NCI-H187 treated with DMSO at 0.1 percent for 48 hours (cell line): ENCODE measurements at places on chromosomes 7 and 10.

- no peak for DNase-seq
Observed at GRCh38 chr7:154416714-154417113, 364.5 kb downstream of the DPP6 start.

DNA sequence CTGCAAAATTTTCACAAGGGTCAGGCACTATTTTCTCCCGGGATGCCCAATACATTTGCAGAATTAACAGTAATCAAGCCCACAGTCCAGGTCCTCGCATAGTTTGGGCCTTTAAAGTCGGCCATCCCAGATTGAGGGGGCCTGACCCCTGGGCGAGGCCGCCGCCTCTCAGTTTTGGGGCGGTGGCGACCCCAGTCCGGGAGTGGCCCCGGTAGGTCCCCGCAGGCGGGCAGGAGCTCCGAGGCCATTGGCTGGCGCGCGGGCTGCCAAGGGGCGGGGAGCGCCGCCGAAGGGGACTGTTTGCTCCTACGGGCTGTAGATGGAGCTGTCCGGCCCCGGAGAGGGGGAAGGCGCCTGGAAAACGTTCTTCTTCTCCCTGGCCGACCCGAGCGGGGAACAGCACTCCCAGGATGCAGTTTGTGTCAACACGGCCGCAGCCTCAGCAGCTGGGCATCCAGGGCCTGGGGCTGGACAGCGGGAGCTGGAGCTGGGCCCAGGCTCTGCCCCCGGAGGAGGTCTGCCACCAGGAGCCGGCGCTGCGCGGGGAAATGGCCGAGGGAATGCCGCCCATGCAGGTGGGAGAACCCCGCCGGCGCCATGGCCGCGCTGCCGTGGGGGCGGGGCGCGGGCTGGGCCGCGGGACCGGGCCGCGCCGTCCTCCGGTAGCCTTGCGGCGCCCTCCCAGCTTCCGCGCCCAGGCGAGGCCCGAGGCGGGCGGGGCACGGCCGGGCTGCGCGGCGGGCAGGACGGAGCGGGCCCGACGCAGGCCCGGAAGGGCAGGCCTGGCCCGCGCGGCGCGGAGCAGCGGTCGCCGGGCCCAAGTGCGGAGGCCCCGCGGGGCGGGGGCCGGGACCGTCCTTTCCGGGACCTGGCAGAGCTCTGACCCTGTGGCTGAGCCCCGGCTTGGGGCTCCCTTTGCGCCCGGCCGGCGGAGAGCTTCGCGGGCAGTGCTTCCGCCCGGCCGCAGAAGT, at the start of gene ZNF282:
ZNF282 (plus strand) TSS at position 367 of the 971 bp plus-strand sequence; CDS start at position 411, 44 bp downstream.
- peak; percentile 61 for DNase-seq

- no peak for DNase-seq
Observed at GRCh38 chr10:89523274-89523673, 12.1 kb downstream of the SLC16A12 start.

DNA sequence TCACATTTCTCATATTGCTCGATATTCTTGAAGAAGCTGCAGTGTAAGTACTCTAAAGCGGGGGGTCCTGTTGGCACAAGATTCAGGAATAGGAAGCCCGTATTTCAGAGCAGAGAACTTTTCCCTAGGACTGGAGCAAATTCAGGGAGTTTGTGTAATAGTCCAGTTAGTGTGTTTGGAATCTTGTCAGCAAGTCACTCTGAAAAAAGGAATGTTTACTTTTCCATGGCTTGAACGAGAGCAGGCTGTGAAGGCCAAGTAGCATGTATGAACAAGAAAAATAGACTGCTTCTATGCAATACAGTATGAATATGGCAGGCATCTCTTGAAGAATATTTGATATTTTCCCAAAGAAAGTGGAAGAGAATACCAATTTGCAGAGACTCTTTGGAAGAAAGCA, 39.8 kb downstream of the CDC123 start:
- DNase-seq, result no peak

DNA sequence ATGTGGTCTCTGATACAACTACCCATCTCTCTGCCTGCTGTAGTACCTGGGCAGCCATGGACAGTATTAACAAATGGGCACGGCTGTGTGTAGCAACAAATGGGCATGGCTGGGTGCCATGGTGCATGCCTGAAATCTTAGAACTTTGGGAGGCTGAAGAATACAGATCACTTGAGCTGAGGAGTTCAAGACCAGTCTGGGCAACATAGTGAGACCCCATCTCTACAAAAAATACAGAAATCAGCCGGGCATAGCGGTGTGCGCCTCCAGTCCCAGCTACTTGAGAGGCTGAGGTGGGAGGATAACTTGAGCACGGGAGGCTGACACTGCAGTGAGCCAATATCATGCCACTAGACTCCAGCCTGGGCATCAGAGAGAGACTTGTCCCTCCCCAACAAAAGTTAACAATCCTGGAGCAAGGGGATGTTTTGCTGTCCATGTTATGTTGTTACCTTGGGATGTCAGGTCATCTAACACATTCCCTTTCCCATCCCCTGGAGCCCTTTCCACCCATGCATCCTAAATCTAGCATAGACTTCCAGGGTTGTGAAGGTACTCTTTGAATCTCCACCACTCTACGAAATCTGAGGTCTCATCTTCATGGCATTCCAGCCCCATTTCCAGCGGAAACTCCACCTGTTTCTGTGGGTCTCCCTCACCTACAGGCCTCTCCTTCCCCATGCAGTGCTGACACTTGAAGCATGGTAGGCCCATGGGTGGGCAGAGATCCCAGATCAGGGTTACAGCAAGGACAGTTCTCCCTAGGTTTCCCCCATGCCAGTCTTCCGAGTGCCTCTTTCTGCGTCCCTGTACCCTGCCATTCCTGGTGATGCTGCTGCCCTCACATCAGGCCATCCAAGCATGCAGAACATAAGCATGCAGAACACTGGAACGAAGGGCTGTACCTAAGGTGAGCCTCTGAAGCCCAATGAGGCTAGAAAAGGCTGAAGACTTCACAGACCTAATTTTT, 13.1 kb downstream of the FXYD4 start:
- DNase-seq, result no peak

- DNase-seq, result no peak
Observed at GRCh38 chr10:84845628-84846261, 517.4 kb downstream of the CCSER2 start.

DNA sequence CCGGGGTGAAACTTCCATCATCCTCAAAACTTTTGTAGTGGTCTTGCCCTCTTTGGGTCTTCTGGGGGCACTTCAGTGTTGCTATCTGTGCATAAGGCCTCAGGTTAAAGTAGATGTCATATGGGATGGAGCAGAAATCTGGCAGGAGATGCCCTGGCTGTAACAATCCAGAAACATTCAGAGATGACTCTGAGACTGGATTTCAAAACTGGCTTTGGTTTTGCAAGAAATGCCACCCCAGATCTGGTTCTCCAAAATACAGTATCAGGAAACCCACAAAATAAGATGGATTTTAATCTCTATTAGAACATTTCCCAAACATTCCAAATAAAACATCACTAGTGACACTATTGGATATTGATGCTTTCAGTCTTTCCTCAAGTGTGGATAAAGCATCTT, 191.5 kb downstream of the REEP3 start:
- DNase-seq, result no peak

GRCh38 chr7:49636400-49636799, 137.0 kb upstream of the VWC2 start:
- DNase-seq, result no peak

- DNase-seq, result no peak
Observed at GRCh38 chr7:100465299-100465698, 1.2 kb upstream of the SPACDR start.

DNA sequence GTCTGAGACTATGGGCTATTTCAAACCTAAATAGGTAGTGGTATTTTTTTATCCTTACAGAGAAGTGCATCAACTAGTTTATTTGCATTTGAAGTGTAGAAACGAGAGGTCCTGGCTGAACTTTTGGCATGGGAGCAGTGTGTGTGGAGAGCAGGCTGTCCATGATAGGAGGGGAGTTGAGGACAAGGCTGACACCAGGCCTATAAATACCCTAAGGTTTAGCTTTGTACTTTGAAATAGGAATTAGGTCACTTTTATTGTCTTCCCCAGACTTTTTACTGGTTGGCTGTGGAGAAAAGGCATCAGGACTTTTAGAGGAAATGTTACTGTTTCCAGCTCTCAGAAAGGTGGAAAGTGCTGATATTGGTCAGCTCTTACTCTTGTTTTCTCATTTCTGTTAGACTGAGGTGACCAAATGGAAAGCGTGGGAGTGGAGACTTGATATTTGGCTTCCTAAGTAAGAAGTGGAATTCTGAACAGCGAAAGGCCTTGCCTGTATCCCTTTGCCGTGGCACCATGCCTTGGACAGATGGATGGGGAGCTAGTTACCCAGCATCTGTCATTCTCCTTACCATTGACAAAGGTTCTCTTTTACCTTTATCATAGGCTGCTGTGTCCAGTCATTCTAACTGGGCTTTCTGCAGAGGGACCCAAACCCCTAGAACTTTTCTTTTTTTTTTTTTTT, 46.0 kb downstream of the GBF1 start:
- DNase-seq, result no peak

- DNase-seq, result no peak
Observed at GRCh38 chr7:157903710-157904109, 566.9 kb downstream of the DNAJB6 start.

- DNase-seq, result no peak
Observed at GRCh38 chr7:80060218-80060806, 74.3 kb upstream of the GNAI1 start.

- no peak for DNase-seq
Observed at GRCh38 chr10:624605-625332, 64.7 kb downstream of the DIP2C start.

DNA sequence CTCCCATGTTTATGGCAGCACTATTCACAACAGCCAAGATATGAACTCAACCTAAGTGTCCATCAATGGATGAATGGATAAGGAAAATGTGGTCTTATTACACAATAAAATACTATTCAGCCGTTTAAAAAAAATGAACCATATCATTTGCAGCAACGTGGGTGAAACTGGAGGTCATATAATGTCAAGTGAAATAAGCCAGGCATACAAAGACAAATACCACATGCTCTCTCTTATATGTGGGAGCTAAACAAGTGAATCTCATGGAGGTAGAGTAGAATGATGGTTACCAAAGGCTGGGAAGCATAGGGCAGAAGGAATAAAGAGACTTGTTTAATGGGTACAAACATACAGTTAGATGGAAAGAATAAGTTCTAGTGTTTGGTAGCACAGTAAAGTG, 699.1 kb downstream of the NRG3 start:
- DNase-seq, result no peak

DNA sequence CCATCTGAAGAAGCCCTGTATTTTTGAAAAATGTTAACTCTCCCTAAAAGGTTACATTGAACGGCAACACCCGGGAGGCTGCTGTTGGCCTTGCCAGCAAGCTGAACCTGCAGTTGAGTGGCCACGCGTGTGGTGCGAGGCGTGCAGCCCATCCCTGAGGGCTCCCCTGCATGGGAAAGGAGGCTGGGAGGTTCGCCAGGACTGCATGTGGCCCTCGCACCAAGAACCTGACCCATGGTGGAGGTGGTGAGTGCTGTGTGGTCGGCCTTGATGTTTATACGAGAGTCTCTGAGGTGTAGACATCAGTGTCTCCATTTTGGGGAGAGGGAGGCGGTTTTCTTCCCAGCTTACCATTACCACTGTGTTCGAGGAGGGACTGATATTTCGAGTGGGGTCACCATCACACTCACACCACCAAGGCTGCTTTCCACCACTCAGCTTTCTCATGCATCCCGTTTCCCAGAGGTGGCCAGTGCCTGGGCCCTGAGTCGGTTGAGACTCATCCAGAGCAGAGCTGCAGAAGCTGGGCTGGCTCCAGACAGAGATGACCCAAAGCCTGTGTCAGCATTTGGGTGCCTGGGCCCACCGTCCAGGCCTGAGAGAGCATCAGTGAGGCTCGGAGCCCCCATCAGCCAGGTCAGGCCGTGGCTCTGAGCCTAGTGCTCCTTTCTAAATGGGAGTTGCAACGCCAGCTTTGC, 222.6 kb downstream of the EBF3 start:
- no peak for DNase-seq

DNA sequence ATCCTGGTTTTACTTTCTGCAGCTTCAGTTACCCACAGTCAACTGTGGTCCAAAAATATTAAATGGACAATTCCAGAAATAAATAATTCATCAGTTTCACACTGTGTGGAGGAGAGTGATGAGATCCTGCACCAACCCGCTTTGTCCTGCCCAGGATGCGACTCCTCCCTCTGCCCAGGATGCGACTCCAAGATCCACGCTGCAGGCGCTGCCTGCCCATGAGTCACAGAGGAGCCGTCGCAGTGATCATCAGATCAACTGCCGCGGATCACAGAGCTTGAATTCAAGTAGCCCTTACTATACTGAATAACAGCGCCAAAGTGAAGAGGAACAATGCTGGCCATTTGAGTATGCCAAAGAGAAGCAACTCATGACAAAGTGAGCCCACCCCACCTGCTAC, 61.5 kb downstream of the GRB10 start:
- no peak for DNase-seq

- no peak for DNase-seq
Observed at GRCh38 chr7:44634187-44634838, 27.9 kb downstream of the OGDH start.

- DNase-seq, result no peak
Observed at GRCh38 chr7:6636741-6637543, at the start of gene ZNF316. Gene ZNF316, plus strand, starts transcription at chr7:6637318. Its CDS starts 5,092 bp downstream, at chr7:6642410.

DNA sequence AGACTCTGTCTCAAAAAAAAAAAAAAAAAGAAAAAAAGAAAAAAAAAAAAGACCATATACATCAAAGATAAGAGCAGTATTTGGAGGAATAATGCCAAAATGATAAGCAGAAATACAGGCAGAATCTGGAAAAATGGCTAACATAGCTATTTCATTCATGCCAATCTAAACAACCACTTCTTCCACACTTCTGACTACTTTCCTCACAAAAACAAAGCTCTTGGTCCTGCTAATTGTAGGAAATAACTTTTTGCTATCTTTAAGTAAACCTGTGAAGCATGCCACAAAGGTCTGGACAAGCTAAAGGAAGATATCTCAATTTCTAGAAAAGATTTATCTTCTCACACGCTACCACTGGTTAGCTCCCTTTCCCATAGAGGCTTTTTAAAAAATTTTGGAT, 30.4 kb downstream of the MICU1 start:
- no peak for DNase-seq

DNA sequence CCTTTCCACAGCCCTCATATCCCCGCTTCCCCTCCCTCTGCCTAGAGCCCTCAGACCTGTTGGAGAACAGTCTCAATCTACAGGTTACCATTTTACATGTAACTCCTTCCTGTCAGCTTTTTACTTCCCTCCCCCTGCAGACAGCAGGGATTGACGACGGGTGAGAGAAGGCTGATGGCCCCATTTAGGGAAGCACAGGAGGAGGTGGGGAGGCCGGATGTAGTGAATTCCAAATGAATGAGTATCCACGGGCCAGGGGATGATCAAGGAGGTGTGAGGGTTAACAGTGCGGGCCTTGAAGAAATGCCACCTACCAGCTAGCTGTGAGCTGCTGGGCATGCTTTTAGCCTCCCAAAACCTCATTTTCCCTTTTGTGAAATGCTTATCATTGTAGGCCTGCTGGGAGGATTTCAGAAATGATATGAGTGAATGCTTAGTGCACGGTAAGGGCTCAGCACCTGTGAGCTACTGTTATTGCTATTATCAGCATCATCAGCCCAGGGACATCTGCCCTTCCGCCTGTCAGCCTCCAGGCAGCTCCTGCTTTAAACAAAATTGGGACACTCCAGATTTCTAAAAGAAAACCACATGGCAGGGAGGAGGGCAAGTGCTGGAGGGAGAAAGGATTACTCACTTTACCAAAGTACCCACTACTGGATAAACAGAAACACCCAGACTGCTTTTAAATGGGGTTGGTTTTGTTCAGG, 6.5 kb upstream of the NANOS1 start:
- no peak for DNase-seq
